ENCODE measurements at places on chromosomes 16 and 17. TPM values are rescaled to one million over a fixed set of nuclear protein-coding genes. Genes with fewer than 3 reads are reported as not detected.

Gene SOST
- total RNA-seq: not detected

Gene KRT25
- total RNA-seq: not detected

Gene TBX6
- 1.2 TPM for total RNA-seq

Gene CCL8
- not detected for total RNA-seq

Gene BLMH
- 85.9 TPM for total RNA-seq

Gene KIFC3
- total RNA-seq: 25.1 TPM

Gene MYH2
- 0.05 TPM for total RNA-seq

- no peaks in the 10 kb centered on the region for H3K4me1 ChIP-seq
- no peak overlapping the region for H3K27ac ChIP-seq
- H3K36me3 ChIP-seq: no peaks in the 10 kb centered on the region
Observed at GRCh38 chr16:56345406-56346050, 79.8 kb downstream of the AMFR start.

DNA sequence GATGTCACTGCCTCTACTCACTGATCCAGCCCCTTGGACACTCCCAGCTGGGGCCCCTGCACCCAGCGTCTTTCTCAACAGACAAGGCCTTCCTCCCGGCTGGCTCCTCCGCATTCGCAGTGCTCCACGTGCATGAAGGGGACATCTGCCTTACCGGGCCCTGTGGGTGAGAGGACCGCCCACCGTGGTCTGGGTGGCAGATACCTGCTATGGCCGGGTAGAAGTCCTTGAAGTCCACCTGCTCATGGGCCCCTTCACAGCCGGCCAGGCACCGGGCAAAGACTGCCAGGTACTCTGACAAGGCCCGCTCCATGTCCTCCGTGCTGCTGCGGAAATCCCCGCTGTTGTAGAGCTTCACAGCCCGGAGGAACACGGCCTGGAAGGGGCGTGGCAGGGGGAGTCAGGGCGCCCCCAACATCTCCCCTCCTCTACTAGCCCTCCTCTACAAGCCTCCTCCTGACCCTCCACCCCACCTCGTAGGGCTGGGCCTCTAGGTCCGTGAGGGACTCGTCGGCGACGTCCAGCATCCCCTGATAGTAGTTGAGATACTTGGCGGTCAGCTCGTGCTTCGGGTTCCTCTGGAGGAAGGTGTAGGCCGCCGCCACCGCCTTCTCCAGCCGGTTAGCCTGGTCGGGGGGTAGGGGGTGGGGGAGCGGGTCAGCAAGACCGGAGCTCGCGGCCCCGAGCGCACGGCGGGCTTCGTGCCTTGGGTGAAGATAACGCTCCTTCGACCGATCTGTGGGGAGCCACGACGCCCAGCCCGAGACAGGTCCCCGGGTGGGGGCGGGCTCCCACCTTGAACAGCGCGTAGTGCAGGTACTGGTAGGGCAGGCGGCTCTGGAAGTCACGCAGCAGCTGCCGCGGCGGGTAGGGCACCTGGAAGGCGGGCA lies 845 bp downstream of the P3H4 start:
- peaks cover 5% of the 10 kb centered on the region for H3K36me3 ChIP-seq
- H3K27me3 ChIP-seq: no peaks in the 10 kb centered on the region
- H3K4me3 ChIP-seq: peak overlapping the region; percentile 82
- H3K27ac ChIP-seq: no peak overlapping the region

- peak overlapping the region; percentile 12 for H3K4me3 ChIP-seq
- H3K27ac ChIP-seq: no peak overlapping the region
- H3K4me1 ChIP-seq: peaks cover 8% of the 10 kb centered on the region
- DNase-seq: peak; percentile 78
Observed at GRCh38 chr17:39174920-39175694, 9.1 kb upstream of the ARL5C start.

- H3K27me3 ChIP-seq: no peaks in the 10 kb centered on the region
- H3K4me3 ChIP-seq: no peak overlapping the region
- no peak for DNase-seq
- H3K36me3 ChIP-seq: peaks cover 6% of the 10 kb centered on the region
- no peak overlapping the region for H3K27ac ChIP-seq
Observed at GRCh38 chr16:1631931-1632637, 19.9 kb downstream of the CRAMP1 start.

DNA sequence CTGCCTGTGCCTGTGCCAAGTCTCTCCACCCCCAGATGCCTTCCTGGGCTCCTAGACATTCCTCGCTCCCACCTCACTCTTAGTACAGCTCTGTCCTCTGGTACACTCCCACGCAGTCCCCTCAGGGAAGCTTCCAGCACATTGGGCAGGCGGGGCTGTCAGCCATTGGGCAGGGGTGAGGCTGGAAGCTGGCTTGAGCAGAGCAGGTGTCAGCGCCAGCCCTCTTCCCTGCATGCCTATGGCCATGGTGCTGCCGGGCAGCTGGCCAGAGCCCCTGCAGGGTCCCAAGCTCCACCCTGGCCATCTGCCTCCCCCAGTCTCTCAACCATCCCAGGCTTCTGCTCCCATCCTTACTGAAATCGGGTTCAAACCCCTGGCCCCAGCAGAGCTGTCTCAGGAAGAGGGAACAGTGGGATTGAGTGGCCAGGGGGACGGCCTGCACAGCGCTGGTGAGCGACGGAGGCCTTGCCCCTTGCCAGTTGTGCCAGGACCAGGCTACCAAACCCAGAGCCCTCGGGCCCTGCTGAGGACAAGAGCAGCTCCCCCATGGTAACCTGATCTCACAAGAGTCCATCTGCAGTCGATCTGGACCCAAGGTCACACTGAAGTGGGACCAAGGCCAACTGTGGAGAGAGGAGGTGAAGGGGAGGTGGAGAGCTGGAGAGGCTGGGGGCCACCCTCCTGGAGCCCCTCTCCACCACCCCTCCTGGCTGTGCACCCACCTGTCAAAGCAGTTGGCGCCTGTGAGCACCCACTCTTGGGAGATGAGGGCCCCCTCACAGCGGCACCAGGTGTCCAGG lies 2.4 kb upstream of the B9D1 start:
- no peak overlapping the region for H3K27ac ChIP-seq
- H3K36me3 ChIP-seq: no peaks in the 10 kb centered on the region
- H3K27me3 ChIP-seq: peaks cover 3% of the 10 kb centered on the region
- no peak for DNase-seq
- peak overlapping the region; percentile 64 for H3K4me3 ChIP-seq

DNA sequence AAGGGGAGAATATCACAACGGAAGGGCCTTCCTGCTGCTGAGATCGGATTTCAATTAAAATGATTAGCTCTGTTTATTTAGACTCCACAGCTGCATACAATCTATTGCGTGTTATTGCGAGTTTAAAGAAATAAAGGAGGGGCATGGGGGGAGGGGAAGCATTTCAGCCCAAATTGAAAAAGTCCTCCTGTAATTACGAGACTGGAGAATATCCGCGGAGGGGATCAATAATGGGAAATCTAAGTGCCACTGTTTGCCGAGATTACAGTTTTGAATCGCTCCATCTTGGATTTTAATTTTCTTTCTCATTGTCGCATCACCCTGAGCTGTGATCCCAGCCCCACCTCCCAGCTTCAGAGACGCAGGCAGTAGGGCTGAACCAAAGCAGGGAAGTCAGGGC lies 15.7 kb upstream of the RPL38 start:
- no peak overlapping the region for H3K27ac ChIP-seq
- H3K4me3 ChIP-seq: no peak overlapping the region
- peaks cover 23% of the 10 kb centered on the region for H3K4me1 ChIP-seq
- no peaks in the 10 kb centered on the region for H3K27me3 ChIP-seq
- H3K36me3 ChIP-seq: no peaks in the 10 kb centered on the region

- H3K4me3 ChIP-seq: peak overlapping the region; percentile 37
- peaks cover 2% of the 10 kb centered on the region for H3K27me3 ChIP-seq
- H3K4me1 ChIP-seq: no peaks in the 10 kb centered on the region
- no peaks in the 10 kb centered on the region for H3K36me3 ChIP-seq
- DNase-seq: no peak
- H3K27ac ChIP-seq: no peak overlapping the region
Observed at GRCh38 chr17:60671482-60671881, 6.2 kb upstream of the BCAS3 start.

DNA sequence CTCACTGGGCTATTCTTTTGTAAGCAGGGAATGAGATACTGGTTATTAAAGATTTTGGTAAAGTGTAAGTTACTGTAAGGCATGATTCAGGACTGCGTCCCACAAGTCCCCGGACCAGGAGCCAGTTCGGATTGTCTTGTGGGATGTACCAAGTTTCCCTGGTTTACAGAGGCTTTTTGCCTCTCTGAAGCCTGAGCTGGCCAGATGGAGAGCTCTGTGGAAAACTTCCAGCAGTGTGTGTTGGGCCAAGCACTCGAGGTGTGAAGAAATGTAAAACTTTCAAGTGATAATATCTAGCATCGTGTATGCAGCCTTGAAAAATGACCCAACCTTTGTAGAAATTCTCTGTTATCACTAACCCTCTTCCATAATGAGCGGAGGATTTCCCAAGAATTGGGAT lies 2.4 kb downstream of the EPN2 start:
- H3K4me1 ChIP-seq: peaks cover 32% of the 10 kb centered on the region
- H3K27ac ChIP-seq: no peak overlapping the region
- H3K4me3 ChIP-seq: peak overlapping the region; percentile 85
- H3K27me3 ChIP-seq: no peaks in the 10 kb centered on the region

DNA sequence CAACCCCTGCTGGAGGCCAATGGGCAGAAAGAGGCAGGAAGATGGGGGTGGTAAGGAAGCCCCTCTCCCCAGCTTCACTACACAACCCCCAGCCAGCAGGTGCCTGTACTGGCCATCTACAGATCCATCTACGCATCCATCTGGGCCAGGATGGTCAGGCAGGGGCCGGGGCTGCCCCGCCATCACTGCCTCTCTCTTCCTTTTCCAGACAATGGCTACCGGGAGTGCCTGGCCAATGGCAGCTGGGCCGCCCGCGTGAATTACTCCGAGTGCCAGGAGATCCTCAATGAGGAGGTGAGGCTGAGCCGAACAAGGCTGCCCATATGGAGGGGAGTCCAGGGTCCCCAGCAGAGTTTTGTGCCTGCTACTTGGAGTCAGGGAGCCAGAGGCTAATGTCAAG lies 23.5 kb upstream of the SPPL2C start:
- no peak for DNase-seq
- no peaks in the 10 kb centered on the region for H3K4me1 ChIP-seq

DNA sequence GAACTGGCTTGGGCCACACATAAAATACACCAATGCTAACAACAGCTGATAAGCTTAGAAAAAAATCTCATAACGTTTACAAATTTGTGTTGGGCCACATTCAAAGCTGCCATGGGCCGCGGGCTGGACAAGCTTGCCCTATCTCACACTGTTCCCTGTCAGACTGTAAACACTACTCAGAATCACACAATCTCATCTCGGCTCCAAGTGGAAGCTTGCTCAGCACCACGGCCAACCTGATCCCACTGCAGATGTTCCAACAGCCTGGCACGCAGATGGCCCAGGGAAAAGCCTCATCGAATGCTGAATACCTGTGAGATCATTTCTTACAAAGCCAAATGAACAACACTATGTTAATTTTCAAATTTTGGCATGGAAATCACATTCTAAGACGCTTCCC lies 125.8 kb downstream of the ANKRD11 start:
- H3K27me3 ChIP-seq: no peaks in the 10 kb centered on the region
- no peak overlapping the region for H3K4me3 ChIP-seq
- H3K36me3 ChIP-seq: no peaks in the 10 kb centered on the region
- DNase-seq: no peak
